NCI-H1417 treated with DMSO at 0.1 percent for 48 hours (cell line): ENCODE measurements at places on chromosomes 5 and 9.

GRCh38 chr5:55151923-55152842 lies 7.8 kb upstream of the GPX8 start:
- DNase-seq = no peak

DNA sequence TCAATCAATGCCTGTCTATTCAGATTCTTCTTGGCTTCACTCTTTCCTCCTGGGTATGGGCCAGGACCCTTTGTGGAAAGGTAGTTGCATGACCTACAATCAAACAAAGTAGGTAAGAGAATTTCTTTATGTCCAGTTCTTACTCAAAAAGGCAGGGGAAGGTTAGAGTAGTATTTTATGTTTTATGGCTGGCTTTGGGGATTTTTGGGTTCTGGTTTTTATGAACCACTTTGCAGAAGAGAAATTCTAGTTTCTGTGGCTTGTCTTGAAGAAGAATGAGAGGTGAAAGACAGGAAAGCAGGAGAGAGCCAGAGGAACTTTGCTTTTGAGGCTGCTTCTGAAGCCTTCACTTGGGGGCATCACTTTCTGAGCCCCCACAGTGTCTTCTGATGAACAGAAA lies 14.7 kb upstream of the CRHBP start:
- no peak for DNase-seq

GRCh38 chr9:117000196-117000723 lies 313.2 kb downstream of the TRIM32 start:
- DNase-seq = no peak

- DNase-seq = no peak
Measured at GRCh38 chr9:130321539-130321938, 56.0 kb downstream of the HMCN2 start.

- no peak for DNase-seq
Measured at GRCh38 chr9:131606896-131607567, 61.7 kb downstream of the PRRT1B start.

DNA sequence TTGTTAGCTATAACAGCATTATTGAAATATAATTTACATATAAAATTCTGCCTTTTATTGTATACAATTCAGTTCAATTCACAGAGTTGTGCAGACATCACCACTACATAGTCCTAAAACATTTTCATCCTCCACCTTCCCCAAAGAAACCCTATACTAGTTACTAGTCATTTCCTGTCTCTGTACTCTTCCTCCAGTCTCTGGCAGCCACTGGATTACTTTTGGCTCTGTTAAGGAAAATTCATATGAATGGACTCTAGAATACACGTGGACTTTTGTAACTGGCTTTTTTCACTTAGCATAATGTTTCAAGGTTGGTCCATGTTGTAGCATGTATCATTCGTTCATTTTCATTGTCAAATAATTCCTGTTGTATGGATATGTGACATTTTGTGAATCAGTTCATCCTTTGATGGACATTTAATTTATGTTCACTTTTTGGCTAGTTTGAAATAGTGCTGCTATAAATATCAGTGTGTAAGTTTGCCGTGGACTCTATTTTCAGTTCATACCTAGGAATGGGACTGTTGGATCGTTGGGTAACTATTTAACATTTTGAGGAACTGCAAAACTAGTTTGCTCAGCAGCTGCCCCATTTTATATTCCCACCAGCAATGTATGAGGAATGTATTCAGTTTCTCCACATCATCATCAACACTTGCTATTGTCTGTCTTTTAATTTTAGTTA lies 9.7 kb downstream of the ICE1 start:
- DNase-seq = no peak

DNA sequence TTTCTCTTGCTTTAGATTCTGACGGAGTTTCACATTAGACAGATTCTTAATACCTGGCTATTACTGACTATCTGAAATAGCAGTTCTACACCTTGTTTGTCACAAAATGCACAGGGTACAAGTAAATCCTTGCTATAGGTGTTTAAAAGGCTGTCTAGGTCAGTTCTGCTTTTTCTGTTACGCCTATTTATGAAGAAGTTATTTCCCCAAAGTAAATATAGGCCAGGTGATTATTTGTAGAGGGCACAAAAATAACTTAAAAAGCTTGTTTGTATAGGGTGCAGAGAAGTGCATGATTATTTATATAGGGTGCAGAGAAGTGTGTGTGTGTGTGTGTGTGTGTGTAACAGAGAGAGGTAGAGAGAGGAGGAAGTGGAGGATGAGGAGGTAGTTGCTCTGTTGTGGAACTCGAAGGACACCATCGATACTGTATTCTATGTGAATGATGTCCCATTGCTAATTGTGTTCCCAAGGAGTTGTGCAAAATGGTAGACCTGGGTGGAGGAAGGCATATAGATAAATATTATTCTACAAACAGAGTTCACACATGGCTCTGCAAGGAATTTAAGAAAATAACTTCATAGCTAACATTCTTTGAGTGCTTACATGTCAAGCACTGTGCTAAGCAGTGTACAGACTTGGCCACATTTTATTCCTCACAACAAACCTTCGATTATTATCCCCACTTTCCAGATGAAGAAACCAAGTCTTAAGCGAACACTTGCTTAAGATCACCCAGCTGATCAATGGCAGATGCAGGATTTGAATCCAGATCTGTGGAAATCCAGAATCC lies 96.3 kb upstream of the EQTN start:
- DNase-seq = no peak
